ENCODE measurements at places on chromosomes 7 and 10. TPM values are rescaled to one million over a fixed set of nuclear protein-coding genes. Genes with fewer than 3 reads are reported as not detected.
A peak's percentile ranks its signal among the peaks of the same experiment; 100 is the strongest.

The ADAM8 gene
- 18.3 TPM for total RNA-seq

The SPDYE9 gene
- not detected for total RNA-seq

DNA sequence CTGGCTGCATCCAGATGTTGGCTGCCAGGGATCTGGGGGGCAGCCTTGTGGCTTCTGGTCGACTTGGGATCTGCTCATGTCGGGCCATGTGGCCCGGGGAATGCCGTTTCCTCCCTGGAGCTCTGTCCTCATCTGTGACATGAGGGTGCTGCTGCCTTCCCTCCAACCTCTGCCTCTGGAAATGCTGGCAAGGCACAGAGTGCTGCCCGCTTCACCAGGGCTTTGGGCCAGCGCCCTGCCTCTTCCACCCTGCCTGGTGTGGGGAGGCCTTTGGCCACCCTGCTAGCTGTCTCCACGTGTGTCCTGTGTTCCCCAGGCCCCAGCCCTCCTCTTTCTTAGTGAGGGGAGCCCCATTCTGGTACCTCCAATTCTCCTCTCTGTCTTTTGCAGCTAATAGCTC is 5.8 kb upstream of the SMARCD3 start:
- no peak for DNase-seq

GRCh38 chr7:50982626-50983025 is 199.9 kb upstream of the GRB10 start:
- DNase-seq, result no peak

The RET gene
- total RNA-seq, result not detected

DNA sequence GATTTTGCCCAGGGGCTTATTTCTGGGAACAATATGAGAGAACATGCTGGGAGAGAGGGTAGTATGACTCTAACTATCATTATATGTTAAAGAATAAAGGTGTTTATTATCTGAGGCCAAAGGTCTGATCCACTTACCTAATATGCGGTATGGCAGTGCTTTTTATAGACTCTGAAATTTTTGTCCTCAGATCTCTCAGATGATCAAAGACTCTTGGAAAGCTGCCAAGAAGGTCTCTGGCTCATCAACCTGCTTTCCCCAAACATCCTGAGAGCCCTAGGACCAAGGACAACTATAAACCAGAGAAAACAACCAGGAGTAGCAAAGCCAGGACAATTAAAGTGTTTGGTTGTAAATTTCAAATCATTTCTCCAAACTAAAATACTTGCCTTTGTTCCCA is 255.7 kb upstream of the LRRN3 start:
- peak; percentile 37 for DNase-seq

DNA sequence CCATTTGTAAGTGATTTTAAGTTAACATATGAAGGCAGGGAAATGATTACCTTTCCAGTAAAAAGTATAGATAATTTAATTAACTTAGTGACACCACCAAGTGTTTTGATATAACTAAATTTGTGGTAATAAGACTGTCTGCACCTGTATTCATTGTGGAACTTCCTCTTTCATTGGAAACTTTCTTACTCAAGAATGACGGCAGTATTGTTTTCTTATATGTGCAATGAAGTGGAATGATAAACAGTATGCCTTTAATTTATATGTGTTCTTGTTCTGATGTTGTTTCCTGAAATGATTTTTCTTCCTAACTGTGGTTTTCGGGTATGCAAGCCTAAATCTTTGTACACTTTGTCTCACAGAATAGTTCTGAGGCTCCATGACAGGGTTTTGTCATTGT is 46.4 kb downstream of the CASD1 start:
- no peak for DNase-seq

The CDC14C gene
- total RNA-seq, result not detected

- no peak for DNase-seq
Measured at GRCh38 chr10:11512596-11512995, 98.9 kb downstream of the USP6NL start.

DNA sequence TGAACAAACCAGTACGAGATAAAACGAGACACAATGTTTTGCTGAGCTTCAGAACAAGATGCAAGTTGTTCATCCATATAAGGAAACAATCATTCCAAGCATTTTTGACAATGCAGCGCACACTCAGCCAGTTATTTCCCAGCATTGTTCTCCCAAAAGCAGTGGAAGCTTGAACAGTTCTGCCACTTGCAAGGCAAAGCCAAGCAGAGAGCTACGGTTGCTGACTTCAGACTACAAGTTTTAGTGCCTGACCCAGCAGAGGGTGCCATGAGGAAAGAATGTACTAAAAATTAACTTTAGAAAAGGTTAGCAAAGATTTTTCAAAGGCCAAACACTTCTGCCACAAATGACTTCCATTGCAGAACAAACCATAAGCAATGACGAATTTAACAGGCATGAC is 152.5 kb downstream of the SLC25A13 start:
- DNase-seq, result no peak

GRCh38 chr7:299169-299568 is 9.2 kb downstream of the FOXL3 start:
- no peak for DNase-seq

The GIMAP6 gene
- total RNA-seq, result not detected

DNA sequence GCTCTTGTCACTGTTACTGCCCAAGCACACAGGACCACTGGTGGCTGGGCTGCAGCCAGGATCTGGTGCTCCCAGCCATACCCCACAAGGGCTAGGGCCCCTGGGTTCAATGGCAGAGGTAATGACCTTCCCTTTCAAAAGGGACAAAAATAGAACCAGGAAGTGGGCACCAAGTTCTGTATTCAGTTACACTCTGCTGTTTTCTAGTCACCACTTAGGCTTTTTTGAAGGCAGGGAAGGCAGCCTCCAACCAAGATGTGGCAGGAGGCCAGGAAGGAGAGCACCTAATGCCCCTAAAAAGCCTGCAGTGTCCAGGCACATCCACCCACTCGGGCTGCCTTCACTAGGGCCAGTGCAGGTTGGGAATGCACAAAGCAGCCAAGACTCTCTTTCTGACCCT is 47.8 kb downstream of the NOD1 start:
- DNase-seq, result no peak

The C10orf62 gene
- 0.45 TPM for total RNA-seq

The GPR146 gene
- 4.3 TPM for total RNA-seq

- DNase-seq, result no peak
Measured at GRCh38 chr7:92205987-92206386, 27.0 kb upstream of the LRRD1 start.

The BAIAP2L1 gene
- total RNA-seq, result 89.4 TPM

The MUC3A gene
- total RNA-seq, result 1.1 TPM

The AGK gene
- total RNA-seq, result 44.1 TPM

GRCh38 chr7:129827467-129827990 is 125.2 kb downstream of the UBE2H start:
- no peak for DNase-seq

The TUBAL3 gene
- 0.52 TPM for total RNA-seq

DNA sequence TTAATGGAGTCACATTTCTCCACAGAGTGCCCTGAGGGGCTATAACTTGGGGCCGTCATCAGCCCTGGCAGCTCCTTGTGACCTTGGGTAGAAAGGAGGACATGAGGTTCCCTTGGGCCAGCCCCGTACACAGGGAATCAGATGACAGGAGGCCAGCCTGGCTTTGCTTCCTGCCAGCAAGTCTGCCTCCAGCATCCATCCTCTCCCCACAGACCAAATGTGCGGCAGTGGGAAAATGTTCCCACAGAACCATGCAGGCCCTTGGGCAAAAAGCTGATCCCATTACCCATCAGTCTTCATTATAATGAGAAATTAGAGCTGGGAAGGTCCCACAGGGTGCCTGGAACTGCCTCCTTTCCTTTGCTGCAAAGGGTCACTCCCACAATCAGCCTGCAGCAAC is 908.3 kb downstream of the GRID1 start:
- DNase-seq, result no peak
